Activated CD8-positive, alpha-beta memory T cell treated with anti-CD3 and anti-CD28 coated beads for 1 hour (primary cell): ENCODE measurements at places on chromosomes 2 and 18.

DNA sequence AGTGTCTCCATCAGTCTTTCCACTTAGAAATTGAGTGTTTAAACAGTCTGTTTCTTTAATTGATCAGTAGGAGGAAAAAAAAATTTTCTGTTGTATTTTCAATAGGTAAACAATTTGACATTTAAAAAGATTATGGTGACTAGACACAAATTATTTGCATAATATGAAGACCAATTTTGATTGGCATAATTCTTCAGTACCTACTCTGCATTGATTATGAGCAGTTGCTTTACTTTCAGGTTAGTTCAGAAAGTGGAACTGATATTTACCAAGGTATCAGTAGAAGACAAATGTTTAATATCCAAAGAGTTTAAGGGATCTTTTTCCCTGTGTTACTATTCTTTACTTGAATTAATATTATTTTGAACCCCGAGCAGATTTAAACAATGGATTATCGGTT lies 2.6 kb downstream of the ADAM23 start:
- no peak for DNase-seq

GRCh38 chr2:38824906-38825305 lies 46.9 kb downstream of the GEMIN6 start:
- DNase-seq: no peak

GRCh38 chr2:235043762-235044500 lies 92.1 kb downstream of the SH3BP4 start:
- DNase-seq: no peak

DNA sequence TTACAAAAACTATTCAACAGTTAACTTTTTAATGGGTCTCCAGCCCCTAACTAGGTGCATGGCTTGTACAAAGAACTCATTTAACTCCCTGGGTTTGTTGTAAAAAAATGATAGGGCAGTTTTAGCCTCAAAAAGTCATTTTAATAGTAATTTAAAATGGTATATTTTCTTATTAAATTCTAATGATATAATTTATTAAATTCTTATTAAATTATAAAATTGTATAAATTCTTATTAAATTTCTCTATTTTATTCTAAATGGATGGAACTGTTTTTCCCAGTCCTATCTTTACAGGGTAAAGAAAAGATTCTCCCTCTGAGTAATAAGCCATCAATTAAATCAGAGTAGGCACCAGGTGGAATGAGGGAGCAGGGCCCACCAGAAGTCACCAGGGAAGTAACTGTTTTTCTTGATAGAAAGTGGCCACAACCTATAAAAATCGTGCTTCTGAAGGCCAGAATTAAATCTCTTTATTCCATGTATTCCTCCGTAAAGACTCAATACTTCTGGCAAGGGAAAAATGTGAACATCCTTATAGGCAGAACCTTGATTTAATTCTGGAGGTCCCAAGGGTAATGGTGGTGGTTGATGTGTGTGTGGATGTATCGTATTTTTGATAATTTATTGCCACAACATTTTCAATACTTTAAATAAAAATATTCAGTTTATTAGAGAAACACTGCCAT lies 814 bp downstream of the FKBP7 start:
- no peak for DNase-seq

DNA sequence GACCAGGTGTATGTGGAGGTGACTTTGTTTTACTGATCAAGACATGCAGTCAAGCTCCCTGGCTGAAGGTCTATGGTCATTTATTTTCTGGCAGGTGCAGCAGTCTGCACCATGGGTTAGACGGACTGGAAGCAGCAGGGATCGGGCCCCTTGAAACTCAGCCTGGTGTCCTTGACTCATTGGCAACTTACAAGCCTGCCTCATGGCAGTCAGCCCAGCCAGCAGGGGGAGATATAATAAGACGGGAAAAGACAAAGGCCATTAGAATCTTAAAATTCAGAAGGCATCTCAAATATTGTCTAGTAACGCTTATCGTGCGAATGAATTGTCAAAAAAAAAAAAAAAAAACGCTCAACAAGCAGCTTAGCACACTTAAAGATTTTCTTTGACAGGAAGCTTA lies 308.2 kb downstream of the EN1 start:
- DNase-seq: no peak

- no peak for DNase-seq
These were observed 67.3 kb upstream of the LGALSL start for GRCh38 chr2:64386676-64387075.

- no peak for DNase-seq
These were observed 70.5 kb downstream of the CACNB4 start for GRCh38 chr2:152028182-152028862.

- DNase-seq: no peak
These were observed 59.0 kb upstream of the ZNF396 start for GRCh38 chr18:35436076-35436649.

DNA sequence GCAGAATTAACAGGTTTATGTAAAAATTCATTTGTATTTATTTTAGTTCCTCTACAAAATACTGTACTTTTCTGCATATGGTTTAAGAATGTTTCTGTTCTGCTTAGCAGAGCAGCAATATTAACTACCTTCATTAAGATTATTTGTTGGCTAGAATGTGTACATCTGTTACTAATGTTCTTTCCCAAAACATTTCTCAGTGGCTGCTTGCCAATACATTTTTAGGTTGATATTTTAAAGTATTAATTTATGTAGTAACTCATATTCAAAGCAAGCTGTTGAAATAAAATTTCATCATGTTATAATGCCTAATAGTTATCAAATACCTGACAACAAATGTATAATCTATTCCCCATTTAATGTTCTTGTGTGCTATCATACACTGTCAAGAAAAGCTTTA lies 40.3 kb downstream of the PRKD3 start:
- DNase-seq: no peak

- DNase-seq: no peak
These were observed 93.1 kb downstream of the INPP5D start for GRCh38 chr2:233153146-233153798.

DNA sequence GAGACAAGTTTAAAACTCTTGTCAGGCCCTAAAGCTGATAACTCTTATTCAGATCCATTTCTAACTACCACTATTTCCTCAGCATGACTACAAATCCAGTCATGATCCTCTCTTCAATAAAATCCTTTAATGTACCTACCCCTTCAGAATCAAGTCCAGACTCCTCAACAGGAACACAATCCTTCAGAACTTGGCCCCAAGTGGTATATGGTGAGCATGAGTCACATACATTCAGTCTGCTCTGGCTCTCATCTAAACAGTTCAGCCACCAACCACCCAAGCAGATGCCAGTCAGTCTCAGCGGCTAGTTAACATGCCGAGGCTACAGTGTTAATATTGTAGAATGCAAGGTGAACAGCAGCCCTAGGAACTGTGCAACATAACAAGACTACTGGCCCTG lies 9.7 kb downstream of the LMAN2L start:
- no peak for DNase-seq

GRCh38 chr2:228649447-228649846 lies 468.0 kb upstream of the SPHKAP start:
- no peak for DNase-seq

DNA sequence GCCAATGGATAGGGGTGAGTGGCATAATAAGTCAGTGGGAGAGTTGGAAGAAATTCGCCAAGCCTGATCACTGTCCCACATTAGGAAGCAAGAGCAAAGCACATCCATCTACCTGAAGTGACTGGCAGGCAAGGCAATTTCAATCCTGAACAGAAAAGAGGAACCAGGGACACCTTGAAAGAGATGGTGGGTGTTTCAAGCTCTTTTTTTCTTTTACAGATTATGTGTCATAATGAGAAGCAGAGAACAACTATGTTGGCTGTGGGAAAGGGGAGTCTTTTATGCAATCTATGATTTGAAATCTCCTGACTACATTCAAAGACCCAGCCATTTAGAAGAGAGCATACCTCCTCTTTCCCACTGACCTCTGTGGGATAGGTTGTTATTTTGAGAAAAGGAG lies 63.5 kb downstream of the TGIF1 start:
- no peak for DNase-seq

GRCh38 chr18:3998698-3999333 lies 456.3 kb downstream of the DLGAP1 start:
- no peak for DNase-seq

DNA sequence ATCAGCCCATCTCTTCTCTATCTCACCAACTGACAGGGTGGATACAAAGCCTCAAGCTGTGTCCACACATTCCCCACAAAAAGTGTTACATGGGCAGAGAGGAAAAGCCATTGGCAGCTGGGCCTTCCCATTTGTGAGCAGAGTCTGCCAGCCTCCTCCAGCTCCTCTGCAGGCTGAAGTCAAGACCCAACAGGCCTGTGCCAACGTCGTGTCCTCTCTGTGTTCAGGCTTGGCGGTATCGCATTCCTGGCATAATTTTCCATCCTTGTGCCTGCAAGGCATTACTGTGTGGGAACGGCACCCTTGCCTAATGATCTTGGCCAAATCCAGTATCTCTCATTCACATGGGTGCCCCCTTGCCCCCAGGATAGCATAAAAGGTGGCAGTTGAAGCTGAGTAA lies 41.5 kb upstream of the APCDD1 start:
- no peak for DNase-seq

DNA sequence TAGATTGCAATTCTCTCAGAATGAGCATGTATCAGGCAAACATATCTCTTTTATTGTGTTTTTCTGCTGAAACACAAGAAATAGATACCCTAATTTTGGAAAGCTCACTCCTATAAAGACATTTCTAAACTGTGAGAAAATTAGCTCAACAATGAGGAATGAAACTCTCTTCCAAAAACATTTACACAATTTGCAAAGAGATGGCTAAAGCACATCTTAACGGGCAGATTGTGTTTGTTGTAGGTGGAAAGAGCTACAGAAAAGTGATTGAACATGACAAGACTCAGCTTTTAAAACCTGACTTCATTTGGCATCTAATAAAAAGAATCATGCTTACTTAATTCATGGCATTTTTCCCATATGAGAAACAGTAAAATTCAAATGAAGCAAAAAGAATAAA lies 175.0 kb upstream of the SLC39A10 start:
- DNase-seq: no peak

DNA sequence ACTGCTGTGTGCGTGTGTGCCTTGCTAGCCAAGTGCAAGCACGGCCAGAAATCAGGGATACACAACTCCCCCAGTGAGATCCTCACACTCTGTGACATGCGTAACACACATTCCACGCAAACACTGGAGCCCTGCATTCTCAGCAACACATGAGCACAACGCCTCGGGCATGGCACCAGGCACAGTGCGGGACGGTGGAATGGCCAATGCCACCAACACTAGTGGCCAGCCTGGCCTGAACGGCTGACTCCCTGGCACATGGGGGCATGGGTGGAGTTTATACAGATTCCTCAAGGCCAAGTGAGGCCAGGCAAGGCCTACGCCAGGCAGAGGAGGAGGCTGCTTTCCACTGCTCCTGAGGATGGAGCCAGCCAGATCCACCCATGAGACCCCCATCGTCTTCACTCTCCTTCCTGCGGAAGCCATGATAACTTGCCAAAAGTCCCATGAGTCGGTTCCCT lies 56.2 kb downstream of the ANKMY1 start:
- DNase-seq: no peak

- DNase-seq: no peak
These were observed 30.6 kb upstream of the SOCS6 start for GRCh38 chr18:70258243-70258642.

DNA sequence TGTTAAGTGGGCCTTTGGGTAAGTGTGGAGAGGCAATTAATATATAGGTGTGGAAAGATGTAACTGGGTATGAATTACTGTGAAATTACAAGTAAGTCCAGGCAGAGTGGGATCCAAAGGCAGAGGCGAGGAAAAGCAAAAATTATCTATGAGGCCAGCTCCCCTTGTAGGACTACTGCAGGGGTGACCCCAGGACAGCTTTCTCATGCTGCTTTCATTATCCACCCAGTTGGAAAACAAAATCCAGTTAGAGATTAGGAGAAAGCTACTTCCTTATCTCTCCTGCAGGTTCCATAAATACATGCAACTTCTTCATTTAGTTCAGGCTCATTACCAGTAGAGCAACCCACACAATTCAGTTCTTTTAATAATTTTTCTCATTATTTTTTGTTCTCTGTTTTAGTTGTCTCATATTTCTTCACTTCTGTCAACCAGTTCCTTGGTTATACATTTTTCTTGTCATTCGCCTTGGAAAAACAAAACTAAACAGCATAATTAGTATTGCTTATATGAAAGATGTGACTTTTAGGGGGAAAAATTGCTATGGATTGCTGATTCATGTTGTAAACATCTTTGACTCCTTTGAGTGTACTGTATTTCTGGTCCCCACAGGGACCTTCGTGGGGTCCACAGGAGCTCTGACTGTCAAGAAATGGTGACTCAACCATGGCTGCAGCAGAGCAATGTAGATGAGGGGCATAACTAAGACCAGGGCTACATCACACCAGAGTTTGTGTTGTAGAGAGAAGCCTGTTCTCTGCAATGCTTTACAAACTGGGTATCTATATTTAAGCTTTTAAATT lies 110.4 kb upstream of the PARD3B start:
- no peak for DNase-seq

DNA sequence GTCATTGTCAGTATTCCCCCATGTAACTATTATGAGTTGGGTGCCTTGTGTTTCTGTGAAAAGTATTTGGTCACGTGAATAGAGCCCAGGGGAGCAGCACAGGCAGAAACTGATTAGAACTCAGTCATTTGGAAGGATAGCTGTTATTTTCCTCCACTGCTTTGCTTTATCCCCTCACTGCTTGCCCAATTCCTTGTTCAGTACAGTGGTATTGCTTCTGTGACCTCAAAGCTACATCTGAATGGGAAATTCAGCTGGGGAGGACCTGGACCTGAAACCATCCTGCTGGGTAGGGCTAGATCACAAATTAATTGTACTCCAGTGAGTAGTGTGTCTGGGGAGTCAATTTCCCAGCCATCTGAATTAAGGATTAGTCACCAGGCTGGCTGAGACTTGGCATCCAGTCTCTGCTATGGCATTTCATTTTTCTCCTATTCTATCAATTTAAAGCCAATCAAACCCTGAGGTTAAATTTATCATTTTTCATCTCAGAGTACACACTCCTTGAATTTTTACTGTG lies 1231.6 kb upstream of the GYPC start:
- no peak for DNase-seq

- DNase-seq: no peak
These were observed 41.1 kb downstream of the LDAH start for GRCh38 chr2:20781656-20782265.

- DNase-seq: no peak
These were observed 106.4 kb downstream of the MBD2 start for GRCh38 chr18:54117853-54118773.

DNA sequence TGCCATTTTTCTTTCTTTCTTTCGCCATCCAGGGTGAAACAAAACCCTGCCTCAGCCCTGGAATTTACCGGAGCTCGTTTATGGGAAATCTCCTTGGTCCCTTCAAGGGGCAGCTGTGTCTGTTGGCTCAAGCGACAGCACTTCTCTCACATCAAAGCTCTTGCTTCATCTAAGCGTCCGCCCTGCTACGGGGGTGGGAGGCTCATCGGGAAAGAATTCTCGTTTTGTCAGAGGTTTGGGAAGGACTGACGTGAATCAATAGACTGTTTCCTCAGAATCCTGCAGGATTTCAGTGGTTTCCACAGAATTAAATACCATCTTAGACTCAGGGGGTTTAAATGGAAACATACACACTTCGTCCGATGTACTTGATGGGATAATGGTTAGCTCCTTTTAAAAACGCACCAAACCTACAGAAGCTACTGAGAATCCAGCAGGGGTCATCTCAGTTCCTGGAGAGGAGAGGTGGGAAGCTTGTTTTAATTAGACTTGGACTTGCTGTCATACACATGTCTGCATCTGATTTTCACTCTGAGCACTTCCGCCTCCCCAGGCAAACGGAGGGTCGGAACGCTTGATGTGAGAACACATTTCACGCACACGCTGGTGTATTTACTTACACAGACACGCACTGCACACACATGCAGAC lies 91.6 kb downstream of the ASB1 start:
- no peak for DNase-seq

- DNase-seq: no peak
These were observed 21.1 kb upstream of the CSRNP3 start for GRCh38 chr2:165448406-165448805.
